B cell (primary cell): ENCODE measurements at places on chromosomes 6 and 20.

- DNase-seq, result no peak
These were observed 17.2 kb downstream of the GATA5 start for GRCh38 chr20:62458275-62459251.

- DNase-seq, result no peak
These were observed 11.7 kb upstream of the BCAS1 start for GRCh38 chr20:54082100-54082499.

DNA sequence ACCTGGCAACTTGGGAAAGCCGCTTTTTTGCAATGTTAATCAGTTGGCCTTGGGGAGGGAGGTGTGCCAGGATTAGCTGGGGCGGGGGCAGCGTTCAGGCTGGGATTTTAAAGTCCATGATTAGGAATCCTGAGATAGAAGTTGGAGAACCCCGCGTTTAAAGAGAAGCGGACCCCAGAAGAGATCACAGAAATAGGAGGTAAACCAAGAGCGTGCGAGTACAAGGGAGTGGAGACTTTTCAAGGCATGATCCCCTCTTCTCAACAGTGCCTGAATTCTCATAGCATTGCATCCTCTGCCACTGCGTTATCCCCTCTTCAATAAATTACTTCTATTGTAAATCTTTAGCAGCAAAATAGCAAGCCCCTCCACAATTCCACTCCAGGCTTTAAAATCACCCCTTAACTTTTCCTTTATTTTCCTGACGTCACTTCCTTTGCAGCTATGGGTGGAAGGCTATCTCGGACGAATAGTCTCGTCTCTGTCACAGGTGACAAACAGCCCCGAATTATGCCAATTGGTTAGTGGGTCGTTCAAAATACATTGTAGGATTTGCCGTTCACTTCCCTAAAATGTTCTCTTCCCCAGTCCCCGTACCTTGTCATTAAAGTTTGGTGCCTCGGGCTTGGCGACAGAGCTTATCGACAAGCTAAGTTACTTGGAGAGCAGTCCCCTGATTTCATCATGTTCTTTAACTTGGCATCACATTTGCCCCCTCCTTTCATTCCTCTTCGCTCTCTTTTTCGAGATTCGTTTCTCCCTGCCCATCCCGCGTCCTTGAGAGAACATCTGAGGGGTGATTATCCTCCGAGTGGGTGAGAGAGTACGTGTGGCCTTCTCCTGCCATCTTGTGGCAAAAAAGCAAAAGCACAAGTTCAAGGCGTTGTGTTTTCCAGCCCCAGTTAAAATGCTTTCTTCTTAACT, 17.1 kb downstream of the OR2B2 start:
- DNase-seq, result peak; percentile 89

DNA sequence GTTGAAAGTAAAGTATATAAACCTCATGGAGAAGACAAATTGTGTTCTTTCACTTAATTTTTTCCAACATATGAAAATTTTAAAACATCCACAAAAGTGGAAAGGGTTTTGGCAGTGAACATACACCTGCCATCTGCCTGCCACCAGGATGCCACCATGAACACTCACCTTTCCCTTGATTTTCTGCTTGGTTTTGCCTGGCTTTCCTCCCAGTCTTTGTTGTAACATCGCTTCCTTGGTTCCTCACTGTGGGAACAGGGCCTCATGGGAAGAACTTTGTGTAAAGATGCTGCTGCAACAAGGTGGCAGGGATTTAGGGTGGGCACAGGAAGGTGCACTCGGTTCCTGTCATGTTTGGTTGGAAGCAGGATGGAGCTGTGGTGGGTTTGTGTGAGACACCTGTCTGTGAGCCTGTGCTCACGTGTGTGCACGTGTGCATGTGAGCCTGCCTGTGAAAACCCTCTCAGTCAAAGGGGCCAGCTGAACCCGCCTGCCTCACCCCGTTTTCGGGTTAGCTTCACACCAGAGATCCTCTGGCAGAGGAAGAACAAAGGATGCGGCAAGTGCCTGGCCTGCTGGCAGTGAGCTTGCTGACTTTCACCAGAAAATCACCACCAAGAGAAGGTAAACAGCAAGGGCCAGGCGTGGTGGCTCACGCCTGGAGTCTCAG, 11.0 kb upstream of the RBM38 start:
- no peak for DNase-seq

- DNase-seq, result no peak
These were observed 9.2 kb upstream of the ZNF318 start for GRCh38 chr6:43378631-43379030.

DNA sequence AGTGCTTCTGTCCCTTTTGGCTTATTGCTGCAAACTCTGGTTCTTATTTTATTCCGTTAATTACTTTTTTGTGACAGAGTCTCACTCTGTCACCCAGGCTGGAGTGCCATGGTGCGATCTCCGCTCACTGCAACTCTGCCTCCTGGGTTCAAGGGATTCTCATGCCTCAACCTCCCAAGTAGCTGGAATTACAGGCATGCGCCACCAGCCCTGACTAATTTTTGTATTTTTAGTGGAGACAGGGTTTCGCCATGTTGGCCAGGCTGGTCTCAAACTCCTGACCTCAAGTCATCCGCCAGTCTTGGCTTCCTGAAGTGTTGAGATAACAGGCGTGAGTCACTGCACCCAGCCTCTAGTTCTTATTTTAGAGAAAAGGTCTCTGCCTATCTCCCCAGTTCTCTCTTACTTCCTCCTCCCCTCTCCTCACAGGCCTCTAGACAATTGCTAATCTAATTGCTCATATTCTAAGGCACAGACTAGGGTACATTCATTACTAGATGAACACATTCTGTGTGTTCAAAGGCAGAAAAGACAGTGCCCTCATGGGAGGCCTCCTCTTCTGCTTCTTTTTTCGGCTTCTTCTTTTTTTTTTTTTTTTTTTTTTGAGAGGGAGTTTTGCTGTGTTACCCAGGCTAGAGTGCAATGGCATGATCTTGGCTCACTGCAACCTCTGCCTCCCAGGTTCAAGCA, 27.0 kb downstream of the EDEM2 start:
- no peak for DNase-seq

- DNase-seq, result no peak
These were observed 378.0 kb upstream of the FLRT3 start for GRCh38 chr20:14715400-14715799.
